ENCODE measurements at places on chromosomes 12 and 14.

GRCh38 chr14:24258548-24259265 is 4.3 kb downstream of the TGM1 start:
- DNase-seq = no peak

- DNase-seq = no peak
Observed at GRCh38 chr12:4190366-4191063, 83.0 kb upstream of the CCND2 start.

DNA sequence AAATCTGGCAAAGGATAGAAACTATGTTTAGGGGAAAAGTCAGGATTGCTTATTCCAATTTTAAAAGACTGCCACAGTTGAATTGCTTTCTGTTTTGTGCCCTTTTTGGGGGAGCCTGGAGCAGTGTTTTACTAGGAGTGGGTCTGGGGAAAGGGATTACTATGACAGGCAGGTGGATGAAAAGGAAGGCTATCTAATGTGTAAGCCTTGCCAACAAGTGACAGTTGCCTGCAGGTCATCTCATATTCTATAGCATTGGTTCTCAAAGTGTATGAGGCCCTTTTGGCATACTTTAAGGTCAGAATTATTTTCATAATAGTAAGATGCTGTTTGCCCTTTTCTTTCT is 4.1 kb downstream of the EID3 start:
- DNase-seq = no peak

GRCh38 chr12:131907379-131908091 is 13.1 kb downstream of the ULK1 start:
- DNase-seq = no peak

DNA sequence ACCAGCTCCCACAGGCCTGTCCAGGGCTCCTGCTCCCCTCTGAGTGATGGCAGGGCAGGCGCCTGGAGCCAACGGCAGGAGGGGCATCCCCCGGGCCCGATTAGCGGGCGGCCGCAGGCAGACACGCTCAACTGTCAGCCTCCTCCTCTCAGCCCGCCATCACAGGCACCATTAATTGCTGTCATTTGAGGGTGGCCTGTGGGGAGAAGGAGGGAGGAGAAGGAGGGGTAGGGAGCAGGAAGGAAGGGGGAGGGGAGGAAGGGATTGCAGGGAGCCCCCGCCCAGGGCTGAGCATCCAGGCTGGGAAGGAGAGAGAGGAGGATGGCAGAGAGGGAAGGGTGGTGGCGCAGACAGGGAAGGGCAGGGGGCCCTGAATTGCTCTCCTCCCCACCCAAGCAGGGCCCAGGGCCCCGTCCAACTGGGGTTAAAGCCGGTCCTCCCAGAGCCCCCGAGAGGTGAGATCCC is 36.1 kb downstream of the NCOR2 start:
- peak; percentile 49 for DNase-seq

DNA sequence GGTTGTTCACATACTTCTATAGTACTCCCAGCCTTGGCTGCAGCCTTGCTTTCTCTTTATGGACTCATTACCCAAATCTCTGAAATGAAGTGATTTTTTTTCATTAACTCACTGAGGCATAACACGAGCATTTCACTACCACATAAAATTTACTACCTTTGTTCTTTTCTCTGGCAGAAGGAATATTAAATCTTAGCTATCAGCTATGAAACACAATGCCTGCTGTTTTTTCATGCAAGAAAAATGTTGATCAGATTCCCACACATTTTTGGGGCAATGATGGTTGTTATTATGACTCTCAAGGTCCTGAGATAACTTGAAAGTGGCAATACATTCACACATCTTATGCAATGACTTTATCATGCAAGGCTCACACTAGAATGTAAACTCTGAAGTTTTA is 225.3 kb upstream of the ATP2B1 start:
- no peak for DNase-seq

Data from NCI-H2107 (cell line).